NCI-H2029 treated with DMSO at 0.1 percent for 48 hours (cell line): ENCODE measurements at places on chromosomes 7 and 10.
A peak's percentile ranks its signal among the peaks of the same experiment; 100 is the strongest.

DNA sequence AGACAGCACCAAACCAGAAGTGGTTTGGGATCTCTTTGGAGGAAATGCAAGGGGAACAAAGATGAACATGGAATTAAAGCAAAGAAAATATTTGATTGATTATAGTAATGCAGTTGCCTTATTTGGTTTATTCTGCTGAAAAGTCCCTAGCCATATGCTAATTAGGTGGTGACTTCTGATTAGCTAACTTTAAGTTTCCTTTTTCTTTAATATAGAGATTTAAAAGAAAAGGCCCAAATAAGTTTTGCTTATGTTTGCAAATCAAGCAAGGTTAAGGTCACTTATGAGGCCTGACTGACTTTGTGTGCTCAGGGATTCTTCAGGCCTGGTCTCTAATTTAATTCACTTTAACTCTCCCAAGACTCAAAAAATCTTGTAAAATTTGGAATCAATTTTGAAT is 6.2 kb upstream of the ANKRD22 start:
- DNase-seq = no peak

GRCh38 chr7:116206141-116206540 is 4.2 kb upstream of the TES start:
- DNase-seq = no peak

DNA sequence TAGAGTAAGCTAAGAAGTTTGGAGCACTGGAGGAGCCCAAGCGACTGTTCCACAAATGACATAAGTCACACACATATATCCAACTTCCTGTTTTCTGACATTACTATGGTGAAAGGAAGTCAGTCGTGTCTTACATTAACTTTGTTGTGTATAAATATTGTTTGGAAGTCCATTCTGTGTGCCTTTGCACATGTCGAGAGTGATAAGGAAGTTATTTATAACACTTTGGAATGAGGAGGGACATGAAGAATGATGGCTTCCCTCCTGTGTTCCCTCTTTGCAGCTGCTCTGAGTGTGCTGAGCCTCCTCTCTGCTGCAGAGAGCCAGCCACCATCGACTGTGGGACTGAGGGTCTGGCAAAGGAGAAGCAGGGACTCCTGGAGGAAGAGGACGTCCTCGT is 40.4 kb upstream of the MGMT start:
- DNase-seq = no peak

- no peak for DNase-seq
Measured at GRCh38 chr10:3648170-3648569, 136.8 kb downstream of the KLF6 start.

DNA sequence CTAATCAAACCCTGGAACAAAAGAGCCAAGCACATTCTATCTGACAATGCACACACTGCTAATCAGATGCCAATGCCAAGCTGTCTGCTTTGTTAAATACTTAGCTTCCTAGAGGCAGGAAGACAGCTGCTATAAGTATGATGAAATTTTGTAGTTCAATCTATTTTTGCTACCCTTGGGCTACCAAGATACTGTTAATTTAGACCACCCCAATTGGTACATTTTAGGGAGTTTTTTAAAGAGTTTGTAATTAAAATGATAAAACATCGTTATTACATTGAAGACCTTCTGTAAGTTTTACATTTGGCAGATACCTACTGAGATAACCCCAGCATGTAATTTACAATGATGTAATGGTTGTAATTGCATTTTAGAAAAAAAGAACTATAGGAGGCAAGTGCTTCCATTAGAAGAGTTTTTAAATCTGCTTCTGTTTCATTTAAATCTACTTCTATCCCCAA is 268.5 kb downstream of the ADK start:
- peak; percentile 10 for DNase-seq

DNA sequence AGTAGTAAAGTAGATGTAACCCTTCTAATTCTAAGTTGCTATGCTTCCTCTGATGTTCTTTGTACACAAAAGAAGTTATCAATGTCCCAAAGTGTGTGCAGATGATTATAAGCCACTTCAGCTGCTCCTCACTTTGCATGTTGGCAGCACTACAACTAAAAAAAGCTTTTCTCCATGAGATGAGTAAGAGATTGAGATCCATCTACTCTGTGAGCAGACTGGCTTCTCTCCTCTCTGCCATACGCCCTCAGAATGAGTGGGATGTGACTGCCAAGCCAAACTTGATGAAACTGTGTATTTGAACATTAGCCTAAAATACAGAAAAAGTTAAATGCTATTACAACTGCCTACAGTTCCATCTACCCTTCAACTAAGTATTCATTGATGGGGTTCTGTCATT is 102.9 kb upstream of the ETV1 start:
- no peak for DNase-seq

GRCh38 chr10:102675011-102675665 is 30.9 kb downstream of the TRIM8 start:
- no peak for DNase-seq

- DNase-seq = no peak
Measured at GRCh38 chr10:52541006-52541473, 227.0 kb downstream of the DKK1 start.

DNA sequence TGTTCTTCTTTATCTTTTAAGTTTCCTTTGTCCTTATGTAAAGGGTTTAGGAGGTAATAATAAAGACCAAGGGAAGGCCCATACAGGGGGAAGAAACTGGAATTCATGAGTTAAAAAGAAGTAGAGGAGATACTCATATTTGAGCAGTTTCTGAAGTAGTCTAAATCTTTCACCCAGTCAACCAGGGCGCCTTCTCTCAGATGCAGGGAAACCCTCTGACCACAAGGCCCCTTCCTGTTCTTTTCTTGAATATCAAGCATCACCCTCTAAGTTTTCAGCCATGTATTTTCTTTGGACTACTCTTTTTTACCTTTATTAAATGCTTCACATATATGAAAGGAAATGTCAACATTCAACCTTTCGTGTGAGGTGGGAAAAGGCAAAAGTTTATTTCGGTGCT is 630.8 kb downstream of the SUGCT start:
- no peak for DNase-seq

DNA sequence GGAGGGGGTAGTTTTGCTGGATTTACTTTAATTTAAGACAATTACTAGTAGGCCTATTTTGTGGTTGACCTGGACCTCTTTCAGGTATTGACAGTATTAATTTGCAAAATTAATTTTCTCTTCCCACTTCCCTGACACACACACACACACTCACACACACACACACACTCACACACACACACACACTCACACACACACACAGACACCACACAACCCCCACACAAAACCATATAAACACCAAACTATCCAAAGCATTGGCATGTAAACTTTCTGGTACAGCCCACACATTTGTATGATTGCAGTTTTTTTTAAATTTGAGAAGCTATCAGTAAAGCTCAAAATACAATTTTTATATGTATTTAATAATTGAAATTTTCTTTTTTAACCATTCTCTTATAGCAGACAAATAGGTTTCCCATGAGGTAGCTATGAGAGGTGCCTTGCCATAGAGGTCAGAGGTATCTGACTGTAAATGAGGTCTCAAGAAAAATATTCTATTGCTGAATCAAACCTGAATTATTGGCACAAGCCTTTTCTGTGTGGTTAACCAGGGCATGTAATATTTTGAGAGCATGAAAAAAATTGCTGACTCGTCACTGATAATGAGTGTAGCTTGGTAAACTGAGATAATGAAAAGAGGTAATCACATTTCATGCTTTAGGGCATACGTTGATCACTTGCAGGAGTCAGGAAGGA is 306.5 kb downstream of the GATA3 start:
- DNase-seq = no peak

DNA sequence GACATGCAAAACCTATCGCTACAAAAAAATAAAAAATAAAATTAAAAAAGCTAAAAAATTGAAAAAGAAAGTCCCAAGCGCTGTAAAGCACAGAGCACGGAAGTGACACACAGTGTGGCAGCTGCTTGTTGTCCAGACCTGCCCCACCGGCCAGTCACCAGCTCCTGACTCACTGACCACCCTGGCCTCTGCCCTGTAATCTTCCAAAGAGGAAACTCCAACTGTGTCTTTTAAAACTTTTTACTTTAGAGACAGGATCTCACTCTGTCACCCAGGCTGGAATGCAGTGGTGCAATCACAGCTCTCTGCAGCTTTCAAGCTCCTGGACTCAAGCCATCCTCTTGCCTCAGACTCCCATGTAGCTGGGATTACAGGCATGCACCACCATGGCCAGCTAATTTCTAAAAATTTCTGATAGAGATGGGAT is 23.6 kb downstream of the GNA12 start:
- DNase-seq = no peak

DNA sequence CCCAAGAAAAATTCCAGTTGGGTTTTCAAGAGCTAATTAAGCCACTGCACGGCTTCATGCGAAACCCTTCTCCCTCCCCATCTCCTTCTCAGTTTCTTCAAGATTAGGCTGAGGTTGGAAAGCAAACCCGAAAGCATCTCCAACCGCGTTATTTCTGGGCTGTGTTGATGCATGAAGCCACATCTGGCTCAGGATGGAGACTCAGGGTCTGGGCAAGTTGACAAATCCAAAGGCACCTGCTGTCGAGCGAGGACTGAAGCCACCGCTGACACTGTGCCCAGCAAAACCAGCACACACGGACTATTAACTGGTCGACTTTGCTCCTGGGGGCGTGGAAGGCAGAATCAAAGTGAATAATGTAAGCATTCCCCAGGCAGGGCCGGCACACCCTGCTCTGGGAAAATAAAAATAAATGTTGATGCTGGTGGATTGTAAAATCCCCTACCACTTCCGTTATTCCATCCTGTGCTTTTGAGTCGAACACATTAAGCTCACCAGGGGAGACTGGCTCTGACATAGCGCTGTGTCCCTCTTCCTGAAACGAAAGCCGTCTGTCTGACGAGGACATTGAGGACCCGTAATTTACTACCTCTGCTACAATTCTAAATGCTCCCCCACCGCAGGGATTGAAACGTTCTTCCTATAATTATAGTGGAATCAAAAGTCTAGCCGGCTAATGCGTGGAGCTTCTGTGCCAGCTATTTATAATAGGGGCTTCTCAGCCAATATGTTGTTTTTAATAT is 269.8 kb downstream of the ADARB2 start:
- no peak for DNase-seq

DNA sequence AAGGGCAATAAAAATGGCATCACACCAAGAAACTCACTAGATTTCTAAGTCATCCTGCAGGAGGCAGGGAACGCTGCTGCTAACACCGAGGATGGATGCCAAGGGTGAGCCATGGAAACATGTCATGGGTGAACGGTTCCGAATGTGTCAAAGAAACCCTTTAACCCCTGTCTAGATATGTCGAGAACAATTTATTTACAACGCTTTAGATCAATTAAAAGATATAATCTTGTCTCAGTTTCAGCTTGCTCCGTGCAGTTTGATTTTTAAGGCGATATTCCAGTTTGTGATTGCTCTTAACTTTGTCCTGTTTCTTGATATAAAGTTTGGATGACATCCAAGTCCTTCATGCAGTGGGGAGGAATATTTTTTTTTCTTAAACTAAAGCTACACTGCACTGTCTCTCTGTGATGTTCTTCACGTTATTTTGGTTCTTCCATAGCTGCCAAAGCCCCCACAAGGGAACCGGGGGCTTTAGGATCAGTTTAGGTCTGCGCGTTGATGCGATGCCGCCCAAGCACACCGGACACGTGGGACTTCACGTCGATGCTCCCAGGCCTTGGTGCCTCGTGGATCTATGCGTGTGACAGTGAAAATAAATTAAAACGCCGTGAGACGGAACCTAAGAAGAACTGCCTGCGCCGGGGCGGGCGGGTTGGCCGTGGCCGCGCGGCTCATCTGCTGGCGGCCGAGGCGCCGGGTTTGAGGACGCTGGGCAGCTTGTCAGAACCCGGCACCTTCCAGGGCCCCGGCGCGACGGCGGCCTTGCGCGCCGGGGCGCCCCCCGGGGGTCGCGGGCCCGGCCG is 220.3 kb downstream of the PHTF2 start:
- peak; percentile 67 for DNase-seq

DNA sequence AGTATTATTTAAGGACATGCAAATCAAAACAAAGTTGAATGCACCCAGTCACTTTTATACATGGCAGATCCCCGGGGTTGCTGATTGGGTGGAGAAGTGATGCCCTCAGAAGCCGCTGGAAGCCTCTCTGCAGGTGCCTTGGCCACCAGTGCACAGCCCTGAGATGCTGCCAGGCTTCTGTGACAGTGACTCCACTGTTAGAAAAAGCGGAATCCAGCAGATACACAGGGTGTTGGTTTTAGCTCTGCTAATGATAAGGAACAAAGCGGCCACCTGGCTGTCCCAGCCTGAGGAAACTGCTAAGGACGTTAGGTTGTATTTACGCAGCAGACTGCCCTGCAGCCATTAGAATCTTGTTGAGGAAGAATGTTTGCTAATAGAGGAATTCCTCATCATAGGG is 47.5 kb downstream of the JAKMIP3 start:
- DNase-seq = no peak

- DNase-seq = no peak
Measured at GRCh38 chr10:125035588-125036295, 93.8 kb downstream of the ZRANB1 start.

GRCh38 chr10:80579181-80579763 is 41.6 kb downstream of the SH2D4B start:
- no peak for DNase-seq

GRCh38 chr7:86942995-86943394 is 116.5 kb downstream of the ELAPOR2 start:
- DNase-seq = no peak

DNA sequence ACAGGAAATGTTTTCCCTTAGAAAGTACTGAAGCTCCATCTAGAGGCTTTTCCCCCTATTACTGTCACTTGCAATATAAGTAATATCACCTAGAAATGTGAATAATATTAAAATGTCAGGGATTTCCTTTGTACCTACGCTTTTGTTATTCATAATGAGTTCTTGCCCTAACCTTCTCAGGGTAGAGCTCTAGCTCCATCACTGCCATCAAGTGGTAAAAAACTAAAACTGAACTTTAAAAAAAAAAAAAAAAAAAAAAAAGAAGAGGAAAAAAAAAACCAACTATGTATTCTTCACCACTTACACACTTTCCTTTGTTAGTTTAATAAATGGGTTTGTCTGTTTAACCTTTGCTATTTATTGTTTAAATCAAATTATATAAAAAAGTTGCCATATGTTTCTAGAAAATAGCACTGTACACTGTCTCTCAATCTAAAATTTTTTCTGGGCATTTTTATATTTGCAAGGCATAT is 49.9 kb downstream of the DNAJC1 start:
- DNase-seq = peak; percentile 17

- no peak for DNase-seq
Measured at GRCh38 chr7:47478926-47479711, 102.8 kb downstream of the TNS3 start.

DNA sequence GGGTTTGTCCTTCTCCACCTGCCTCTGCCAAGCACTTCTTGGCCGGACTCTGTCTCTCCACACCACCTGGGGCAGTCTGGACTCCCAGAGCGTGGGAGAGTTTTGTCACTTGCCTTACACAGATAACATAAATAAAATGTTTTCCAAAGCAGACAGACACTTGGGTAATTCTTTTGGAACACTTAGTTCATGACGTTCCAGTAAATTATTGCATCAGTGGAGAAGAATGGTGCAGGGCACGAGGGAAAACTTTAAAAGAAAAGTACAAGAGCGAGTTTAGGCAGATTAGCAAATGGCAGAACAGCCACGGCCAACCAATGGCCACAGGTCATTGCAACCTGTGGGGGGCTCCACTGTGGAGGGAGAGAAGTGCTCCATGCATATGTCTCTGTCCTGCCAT is 170.6 kb upstream of the GRB10 start:
- no peak for DNase-seq
